NCI-H345 (cell line): ENCODE measurements at places on chromosomes 2 and 18.

DNA sequence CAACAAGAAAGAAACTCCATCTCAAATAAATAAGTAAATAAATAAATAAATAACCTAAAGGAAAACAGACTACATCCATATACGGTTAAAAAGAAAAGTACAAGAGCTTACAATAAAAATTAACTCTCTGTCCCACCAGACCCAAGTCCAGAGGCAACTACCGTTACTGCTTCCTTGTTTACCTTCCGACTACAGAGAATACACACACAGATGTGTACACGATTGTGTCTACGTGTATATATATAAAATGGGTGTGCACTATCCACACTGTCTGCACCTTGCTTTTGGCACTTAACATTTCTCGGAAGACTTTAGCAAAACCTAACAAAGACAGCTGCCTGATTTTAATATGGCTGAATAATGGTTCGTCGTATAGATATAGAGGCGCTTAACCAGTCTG, 69.9 kb downstream of the ACTR2 start:
- no peak for DNase-seq

GRCh38 chr2:66073172-66073571, 361.8 kb upstream of the MEIS1 start:
- no peak for DNase-seq

DNA sequence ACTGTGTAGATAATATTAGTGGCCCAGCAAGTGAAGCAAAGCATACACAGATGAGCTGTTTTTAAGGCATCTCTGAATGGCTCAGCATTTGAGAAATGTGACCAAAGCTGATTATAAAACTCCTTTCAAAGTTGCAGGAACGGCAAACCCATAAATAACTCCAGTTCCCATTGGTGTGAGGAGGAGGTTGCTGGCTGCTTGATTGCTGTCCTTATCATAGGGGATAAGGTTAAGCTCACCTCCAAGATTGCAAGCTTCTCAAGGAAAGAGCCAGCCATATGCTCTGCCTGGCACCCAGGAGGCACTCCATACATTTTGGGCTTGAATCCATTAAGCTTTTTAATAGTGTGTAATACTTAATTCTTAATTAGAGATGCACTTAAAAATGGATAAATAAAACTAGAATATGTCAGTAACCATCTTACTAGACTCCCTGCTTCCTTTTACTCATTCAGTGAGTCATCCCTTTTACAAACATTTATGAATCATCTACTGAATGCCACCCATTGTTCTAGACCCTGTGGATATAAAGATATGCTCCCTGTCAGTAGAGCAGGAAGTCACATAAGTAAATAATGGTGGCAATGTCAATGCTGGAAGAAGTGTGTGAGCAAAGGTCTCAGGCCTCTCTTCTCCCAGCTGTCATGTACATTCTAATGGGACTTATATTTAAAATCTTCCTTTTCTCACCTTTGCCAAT, 99.3 kb downstream of the SPATS2L start:
- DNase-seq: peak; percentile 67

- DNase-seq: no peak
These were observed 391.6 kb upstream of the LRATD1 start for GRCh38 chr2:14240868-14241267.

- DNase-seq: no peak
These were observed 94.1 kb downstream of the WDSUB1 start for GRCh38 chr2:159192371-159192918.

GRCh38 chr18:26208977-26209376, 17.3 kb upstream of the TAF4B start:
- DNase-seq: no peak

DNA sequence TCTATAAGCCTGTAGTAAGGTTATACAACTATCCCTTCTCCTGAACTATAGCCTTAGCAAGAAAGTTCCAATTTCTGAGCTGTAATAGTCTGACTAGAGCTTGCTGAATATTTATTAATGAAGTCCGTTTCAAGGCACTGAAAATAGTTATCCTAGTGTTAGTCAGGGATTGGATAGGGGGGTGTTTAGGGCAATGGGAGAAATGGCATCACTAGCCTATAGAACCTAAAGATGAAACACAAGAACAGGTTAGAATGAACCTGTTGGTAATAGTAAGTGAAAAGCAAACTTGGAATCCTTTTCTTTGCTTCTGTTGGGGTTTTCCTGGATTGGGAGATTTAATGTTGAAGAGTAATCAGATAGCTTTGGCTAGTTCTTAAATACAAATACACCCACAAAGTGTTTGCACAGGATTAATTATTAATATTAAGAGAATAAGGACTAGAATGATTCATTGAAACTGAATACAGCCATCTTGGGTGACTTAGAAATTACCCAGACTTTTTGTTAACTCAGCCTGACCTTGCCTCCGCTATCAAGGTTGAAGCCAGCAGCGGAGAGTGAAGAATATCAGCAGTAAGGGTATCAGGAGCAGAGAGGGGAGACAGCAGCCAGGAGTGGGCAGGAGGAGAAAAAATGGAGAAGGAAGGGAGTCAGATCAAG, 14.4 kb downstream of the CCNT2 start:
- DNase-seq: no peak

DNA sequence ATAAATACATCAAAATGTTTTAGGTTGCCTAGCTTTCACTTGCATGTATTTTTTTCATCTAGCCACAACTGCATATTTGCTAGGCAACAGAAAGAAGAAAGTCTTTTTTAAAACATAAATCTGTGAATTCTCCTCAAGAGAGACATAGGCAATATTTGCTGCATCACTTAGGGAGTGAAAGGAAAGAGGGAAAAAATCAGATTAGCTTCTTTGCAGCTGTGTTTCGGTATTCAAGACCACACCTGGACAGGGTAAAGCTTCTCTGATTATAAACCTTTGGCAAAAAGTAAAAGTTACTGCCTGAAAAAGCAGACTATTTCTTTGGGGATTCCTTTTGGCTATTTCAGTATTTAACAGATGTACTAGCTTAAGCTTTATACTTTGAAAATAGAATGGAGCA, 280.9 kb upstream of the ZSWIM2 start:
- no peak for DNase-seq

GRCh38 chr2:179825494-179825893, 35.9 kb downstream of the ZNF385B start:
- no peak for DNase-seq

DNA sequence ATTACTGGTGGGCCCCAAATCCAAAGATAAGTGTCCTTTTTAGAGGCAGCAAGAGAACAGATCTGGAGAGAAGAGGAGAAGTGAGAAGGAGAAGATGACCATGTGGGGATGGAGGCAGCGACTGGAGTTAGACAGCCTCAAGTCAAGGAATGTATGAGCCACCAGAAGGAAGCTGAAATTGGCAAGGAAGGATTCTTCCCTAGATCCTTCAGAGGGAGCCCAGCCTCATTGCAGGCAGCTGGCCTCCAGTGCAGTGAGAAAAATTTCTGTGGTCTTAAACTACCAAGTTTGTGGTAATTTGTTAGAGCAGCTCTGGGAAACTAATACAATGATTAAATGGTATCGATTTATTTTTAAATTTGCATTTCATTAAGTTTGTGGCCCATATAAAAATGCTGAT, 167.9 kb downstream of the NCKAP5 start:
- DNase-seq: no peak

- no peak for DNase-seq
These were observed 16.3 kb downstream of the PCBP1 start for GRCh38 chr2:70103531-70104061.

DNA sequence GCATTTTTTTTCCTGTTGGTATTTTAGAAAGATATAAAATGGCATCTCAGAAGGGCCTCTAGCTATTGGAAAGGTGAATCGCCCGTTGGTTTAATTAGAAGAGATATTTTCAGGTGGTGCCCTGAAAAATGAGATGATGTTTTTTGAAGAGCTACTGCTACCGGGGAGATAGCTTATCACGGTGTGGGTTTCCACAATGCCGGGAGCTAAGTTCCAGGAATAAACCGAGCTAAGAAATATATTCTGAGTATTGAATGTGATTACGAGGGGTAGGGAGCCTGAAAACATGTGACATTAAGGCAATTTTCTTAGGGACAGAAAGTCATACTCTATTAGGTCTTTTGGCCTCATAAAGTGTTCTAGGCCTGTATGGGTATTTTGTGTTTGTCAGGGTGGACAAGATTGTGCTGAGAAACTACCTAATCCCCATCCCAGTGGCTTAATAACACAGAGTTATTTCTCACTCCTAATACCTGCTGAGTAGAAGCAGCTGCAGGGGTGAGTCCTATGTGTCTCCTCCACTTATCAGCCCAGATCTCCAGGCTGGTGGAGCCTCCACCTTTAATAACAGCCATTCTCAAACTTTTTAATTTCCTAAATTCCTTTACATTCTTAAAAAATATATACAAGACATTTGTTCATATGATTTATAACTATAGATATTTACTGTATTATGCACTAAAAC, 150.2 kb downstream of the LRRTM1 start:
- no peak for DNase-seq

- DNase-seq: peak; percentile 45
These were observed 954 bp downstream of the CCNT2 start for GRCh38 chr2:134919341-134920210.

DNA sequence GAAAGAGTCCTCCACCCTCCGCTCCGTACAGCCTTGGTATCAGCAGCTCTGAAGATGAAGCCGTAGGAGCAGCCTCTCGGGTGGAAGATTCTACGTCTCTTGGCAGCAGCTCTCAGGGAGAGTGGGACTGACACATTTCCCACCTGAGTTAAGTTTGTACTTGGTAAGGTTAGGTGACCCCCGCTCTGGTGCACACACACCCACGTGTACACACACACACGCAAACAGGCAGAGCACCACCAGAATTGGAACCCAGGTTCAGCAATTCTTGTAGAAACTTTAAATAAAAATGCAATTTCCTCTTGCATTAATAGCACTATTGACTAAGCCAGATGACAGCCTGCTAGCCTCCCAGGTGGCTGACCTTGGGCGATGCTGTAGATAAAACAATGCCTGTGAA, 111.5 kb downstream of the MBP start:
- no peak for DNase-seq

DNA sequence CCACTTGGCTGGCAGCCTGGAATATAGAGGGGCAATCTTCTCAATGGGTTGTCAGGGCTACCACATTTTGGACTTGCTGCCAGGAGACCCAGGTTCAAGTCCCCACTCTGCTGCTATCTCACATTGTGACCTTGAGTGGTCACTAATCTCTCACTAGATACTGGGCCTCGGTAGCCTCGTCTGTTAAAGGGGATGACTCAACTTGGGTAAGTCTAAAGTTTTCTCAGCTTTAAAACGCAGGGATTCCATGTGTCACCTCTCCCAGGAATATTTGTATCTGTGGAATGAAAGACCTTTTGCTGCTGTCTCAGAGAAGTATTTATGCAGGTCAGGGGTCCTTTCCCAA, 86.3 kb downstream of the SEMA4F start:
- DNase-seq: no peak

DNA sequence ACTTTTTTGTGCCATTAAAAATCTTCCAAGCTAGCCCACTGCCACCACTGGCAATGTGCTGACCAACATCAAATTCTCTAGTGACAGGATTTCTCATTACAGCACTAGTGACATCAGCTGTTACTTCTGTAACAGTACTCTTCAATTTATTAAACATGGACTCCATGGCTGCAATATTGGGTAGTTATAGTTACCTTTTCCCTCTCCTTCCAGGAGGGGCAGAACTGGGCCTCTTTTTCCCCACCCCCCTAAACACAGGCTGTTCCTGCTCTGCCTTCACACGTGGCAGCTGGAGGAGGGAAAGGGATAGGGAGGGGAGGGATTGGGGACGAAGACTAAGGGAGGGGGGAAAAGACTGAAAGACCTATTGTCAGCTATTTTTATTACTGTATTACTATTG, 38.1 kb downstream of the TRAK2 start:
- DNase-seq: no peak

GRCh38 chr2:17035010-17035409, 369.4 kb upstream of the CYRIA start:
- peak; percentile 21 for DNase-seq

DNA sequence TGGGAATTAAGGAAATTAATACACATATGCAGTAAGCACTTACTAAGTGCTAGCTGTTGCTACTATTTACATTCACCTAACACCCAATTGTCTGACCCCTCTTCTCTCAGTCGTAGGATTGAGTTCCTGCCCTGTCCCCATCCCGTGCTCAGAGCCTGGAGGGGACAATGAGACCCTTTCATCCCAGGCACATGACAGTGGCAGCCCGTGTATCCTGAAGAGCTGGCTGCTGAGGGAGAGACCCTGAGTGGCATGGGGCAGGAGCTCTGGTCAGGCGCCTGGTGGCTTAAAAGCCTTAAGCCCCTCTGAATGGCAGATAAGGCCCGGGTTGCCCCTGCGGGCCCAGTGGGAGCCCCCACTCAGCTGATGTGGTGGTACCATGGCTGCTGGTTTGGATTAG, 99.0 kb downstream of the DYSF start:
- no peak for DNase-seq

DNA sequence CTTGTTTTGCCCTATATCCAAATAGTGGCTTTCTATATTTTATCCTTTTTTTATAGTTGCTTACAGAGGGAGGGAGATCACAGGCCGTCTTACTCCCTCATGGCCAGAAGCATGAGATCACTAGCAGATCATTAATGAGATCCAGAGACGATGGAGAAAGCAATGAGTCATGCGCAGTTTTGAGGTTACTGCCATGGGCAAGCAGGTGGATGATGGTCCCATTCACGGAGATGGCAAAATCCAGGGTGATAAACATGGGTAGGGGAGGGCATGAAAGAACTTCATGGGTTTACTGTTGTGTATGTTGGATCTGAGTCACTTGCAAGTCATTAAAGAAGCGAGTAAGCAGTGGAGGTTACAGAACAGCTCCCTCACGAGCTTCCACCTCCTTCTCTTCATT, 60.4 kb downstream of the C18orf63 start:
- no peak for DNase-seq

GRCh38 chr2:6948677-6949351, 31.6 kb downstream of the RNF144A start:
- DNase-seq: no peak

GRCh38 chr2:216551234-216552068, 52.8 kb downstream of the RPL37A start:
- DNase-seq: peak; percentile 40

DNA sequence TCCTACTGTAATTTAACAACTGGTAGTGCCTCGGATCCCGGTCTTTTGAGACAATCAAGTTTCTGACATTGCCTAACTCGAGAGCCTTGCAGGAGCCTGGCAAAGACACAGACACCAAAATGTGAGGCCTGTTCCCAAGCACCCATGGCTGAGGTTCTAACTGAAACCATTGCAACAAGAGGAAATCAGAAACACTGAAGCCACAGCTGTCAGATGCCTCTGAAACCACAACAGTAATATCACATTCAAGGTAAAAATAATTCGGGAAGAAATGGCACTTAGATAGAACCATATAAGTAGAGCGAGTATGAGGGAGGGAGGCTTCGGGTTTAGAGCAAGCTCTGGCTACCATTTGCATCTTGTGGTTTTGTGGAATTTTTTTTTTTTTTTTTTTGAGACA, 285.9 kb downstream of the FBXO15 start:
- DNase-seq: no peak
